Naive thymus-derived CD8-positive, alpha-beta T cell (primary cell): ENCODE measurements at places on chromosomes 3 and 15.
A peak's percentile ranks its signal among the peaks of the same experiment; 100 is the strongest.

GRCh38 chr3:39065197-39065596 lies 13.4 kb downstream of the WDR48 start:
- H3K4me1 ChIP-seq: peaks cover 32% of the 10 kb centered on the region
- no peaks in the 10 kb centered on the region for H3K27me3 ChIP-seq
- no peak overlapping the region for H3K27ac ChIP-seq
- peak; percentile 2 for DNase-seq
- no peak overlapping the region for H3K4me3 ChIP-seq

GRCh38 chr15:56208641-56209155 lies 35.0 kb downstream of the RFX7 start:
- H3K4me3 ChIP-seq: peak overlapping the region; percentile 73
- H3K4me1 ChIP-seq: peaks cover 68% of the 10 kb centered on the region
- H3K27me3 ChIP-seq: no peaks in the 10 kb centered on the region
- H3K36me3 ChIP-seq: peaks cover 30% of the 10 kb centered on the region

DNA sequence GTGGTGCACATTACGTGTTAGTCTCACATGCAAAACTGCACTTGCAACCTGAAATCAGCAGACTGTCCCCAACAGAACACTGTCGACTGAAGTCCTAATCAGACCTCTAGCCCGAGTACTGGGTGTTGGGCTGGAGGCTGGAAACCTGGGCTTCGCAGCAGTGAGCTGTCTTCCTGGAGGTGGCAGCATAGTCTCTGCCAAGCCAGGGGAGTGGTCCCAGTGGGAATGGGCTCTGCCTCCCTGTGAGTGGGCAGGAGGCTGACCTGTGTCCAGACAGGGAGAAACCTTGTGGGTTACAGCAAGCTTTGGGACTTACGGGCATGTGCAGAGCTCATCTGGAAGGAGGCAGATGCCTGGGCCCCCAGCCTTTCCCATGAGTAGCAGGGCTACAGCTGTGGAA lies 38.2 kb upstream of the MYZAP start:
- no peaks in the 10 kb centered on the region for H3K36me3 ChIP-seq
- peaks cover 5% of the 10 kb centered on the region for H3K27me3 ChIP-seq
- no peak overlapping the region for H3K4me3 ChIP-seq
- no peak overlapping the region for H3K27ac ChIP-seq
- H3K4me1 ChIP-seq: no peaks in the 10 kb centered on the region

DNA sequence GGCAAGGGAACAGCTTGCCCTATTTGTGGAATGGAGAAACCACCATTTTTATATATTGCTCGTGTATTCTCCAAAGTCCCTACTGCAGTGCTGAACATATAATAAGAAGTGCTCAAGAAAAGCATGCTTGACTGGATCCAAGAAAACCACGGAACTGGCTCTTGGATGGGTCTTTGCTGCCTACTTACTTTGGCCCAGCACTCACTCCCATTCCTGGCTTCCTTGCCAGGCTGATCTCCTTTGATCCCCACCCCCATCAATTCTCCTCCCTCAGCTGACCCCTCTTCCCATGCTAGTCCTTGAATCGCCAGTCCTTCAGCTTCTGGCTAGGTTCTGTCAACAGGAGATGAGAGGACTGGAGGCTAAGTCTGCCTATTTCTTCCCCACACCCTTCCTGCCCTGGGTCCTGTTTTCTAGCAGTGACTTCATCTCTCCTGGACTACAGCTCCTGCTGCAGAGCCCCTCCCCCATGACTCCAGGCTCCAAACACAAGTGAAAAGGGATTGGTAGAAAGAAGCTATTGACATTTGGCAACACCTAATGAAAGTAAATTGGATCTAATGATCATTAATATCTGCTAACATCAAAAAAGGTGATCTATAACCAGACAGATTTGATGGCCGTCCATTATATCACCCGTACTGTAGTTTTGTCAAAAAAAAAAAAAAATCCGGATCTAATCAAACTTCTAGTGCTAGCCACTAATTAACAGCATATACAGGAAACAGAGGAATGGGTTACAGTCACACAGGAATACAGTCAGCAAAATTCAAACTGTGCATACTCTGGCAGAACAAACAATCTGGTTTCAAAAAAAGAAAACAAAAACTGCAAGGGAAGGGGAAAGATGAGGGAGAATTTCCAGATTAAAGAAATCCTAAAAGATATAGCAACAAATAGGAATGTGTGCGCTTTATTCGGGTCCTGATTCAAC lies 7.8 kb downstream of the FAM240A start:
- H3K36me3 ChIP-seq: no peaks in the 10 kb centered on the region
- no peak overlapping the region for H3K27ac ChIP-seq
- no peak overlapping the region for H3K4me3 ChIP-seq
- DNase-seq: no peak
- peaks cover 2% of the 10 kb centered on the region for H3K4me1 ChIP-seq

- H3K36me3 ChIP-seq: no peaks in the 10 kb centered on the region
- no peak for DNase-seq
- H3K4me1 ChIP-seq: peaks cover 5% of the 10 kb centered on the region
- no peak overlapping the region for H3K4me3 ChIP-seq
Observed at GRCh38 chr3:127408022-127408683, 120.3 kb upstream of the PRR20G start.

GRCh38 chr3:112635674-112636073 lies 5.3 kb downstream of the CCDC80 start:
- no peak overlapping the region for H3K27ac ChIP-seq
- DNase-seq: no peak
- no peak overlapping the region for H3K4me3 ChIP-seq
- H3K27me3 ChIP-seq: peaks cover 4% of the 10 kb centered on the region

DNA sequence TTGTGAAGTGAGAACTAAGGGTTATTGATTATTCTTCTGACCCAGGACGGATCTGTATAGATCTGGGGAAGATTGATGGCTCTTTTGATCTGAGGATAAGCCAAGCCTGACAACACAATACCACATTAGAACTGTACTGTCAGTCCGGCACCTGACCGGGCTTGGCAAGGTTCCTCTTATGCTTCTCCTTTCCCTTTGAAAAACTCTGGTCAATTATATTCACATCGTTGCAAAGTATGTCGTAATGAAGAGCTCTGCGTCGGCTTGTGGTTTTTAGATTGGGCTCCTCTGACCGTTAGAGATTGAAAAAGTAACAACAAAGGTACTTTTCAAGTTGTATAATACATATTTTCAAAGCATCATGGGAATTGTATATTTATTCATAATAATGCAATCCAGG lies 389.8 kb downstream of the NR2F2 start:
- H3K4me3 ChIP-seq: no peak overlapping the region
- DNase-seq: no peak
- peaks cover 33% of the 10 kb centered on the region for H3K27me3 ChIP-seq
- no peaks in the 10 kb centered on the region for H3K36me3 ChIP-seq
- H3K4me1 ChIP-seq: no peaks in the 10 kb centered on the region
- no peak overlapping the region for H3K27ac ChIP-seq

DNA sequence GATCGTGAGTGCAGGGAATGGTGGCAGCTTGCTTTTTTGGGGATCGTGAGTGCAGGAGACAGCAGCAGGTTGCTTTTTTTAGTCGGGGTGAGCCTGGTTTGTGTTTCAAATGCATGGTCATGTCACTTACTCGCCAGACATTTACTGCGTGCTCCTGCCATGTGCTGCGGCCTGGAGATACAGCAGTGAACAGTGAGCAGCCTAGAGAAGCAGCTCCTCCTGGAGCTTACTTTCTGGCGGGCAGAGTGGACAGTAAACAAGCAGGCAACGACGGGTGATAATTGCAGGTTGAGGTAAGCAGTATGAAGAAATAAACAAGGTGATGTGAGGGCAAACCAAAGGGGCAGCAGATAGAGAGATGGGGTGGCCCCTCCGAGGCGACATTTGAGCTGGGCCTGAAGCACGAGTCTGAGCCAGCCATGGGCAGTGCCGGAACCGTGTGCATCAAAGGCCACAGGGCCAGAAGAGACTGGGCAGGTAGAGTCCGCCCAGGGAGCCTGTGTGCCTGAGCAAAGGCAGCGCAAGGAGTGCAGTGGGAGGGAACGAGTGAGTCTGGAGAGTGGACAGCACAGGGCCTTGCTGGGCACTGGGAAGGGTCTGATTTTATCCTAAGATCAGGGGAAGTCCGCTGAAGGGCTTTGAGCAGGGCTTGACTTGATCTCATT lies 57.3 kb upstream of the RASA2 start:
- no peak for DNase-seq
- H3K27me3 ChIP-seq: no peaks in the 10 kb centered on the region
- no peak overlapping the region for H3K27ac ChIP-seq
- H3K36me3 ChIP-seq: no peaks in the 10 kb centered on the region
- H3K4me1 ChIP-seq: peaks cover 18% of the 10 kb centered on the region

DNA sequence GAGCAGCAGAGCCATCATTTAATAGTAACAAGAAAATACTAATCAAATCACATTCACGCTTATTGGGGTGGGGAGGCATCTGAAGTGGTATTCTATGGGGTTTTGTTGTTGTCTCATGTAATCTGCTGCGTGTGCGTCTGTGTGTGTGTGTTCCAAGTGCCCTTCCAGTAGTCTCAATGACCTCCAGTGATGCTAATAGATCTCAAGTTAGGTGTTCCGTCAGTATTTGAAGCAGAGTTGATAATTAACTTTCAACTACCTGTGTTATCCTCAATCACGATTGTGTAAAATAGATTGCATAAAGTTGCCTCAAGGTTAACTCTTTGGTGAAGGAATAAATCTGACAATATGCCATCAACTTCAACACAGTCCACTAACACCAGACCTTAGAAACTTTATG lies 375.0 kb downstream of the MECOM start:
- no peak overlapping the region for H3K27ac ChIP-seq
- peaks cover 3% of the 10 kb centered on the region for H3K27me3 ChIP-seq
- no peaks in the 10 kb centered on the region for H3K4me1 ChIP-seq
- H3K4me3 ChIP-seq: no peak overlapping the region
- no peaks in the 10 kb centered on the region for H3K36me3 ChIP-seq
- DNase-seq: no peak

DNA sequence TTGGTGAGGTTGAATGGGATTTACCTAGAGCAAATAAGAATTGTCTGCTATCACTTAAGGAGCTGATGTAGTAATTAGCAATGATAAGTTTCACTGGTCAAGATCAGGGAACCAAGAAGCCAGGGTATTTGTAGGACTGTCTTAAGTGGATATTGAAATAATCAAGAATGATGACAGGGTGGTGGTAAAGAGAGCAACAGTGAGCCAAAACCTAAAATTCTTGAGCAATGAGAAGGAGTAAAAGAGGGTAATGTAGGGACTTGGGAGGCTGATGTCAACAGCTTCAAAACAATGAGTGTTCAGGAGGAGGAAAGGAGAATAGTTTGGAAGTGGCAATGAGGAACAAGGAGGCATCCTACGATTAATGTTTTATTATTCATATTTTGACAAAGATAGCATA lies 31.5 kb upstream of the SLC2A2 start:
- no peaks in the 10 kb centered on the region for H3K27me3 ChIP-seq
- no peak for DNase-seq
- no peak overlapping the region for H3K4me3 ChIP-seq
- H3K27ac ChIP-seq: no peak overlapping the region

DNA sequence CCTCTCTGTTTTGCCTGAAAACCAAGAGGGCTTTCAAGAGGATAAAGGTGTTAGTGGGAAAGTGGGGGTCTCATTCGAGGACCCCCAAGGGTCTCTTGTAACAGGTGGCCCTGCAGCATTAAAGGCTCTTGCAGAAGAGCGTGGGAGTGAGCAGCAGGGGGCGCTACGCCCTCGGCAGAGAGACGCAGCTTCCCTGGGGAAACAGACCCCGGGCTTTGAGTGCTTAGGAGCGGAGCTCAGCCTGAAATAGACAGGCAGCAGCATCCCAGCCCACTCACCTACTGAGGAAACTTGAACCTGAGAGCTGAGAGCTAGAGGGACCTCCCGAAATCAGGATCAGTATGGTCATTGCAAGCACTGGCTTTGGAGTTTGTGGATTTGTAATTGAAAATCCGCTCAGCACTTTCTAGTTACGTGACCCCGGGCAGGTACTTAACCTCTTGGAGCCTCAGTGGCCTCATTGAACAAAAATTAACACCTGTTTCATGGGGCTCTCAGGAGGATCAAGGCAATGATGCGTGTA lies 25.7 kb downstream of the RPLP1 start:
- DNase-seq: no peak
- H3K36me3 ChIP-seq: peaks cover 6% of the 10 kb centered on the region
- H3K27me3 ChIP-seq: no peaks in the 10 kb centered on the region
- H3K27ac ChIP-seq: no peak overlapping the region
- H3K4me3 ChIP-seq: no peak overlapping the region
- no peaks in the 10 kb centered on the region for H3K4me1 ChIP-seq

DNA sequence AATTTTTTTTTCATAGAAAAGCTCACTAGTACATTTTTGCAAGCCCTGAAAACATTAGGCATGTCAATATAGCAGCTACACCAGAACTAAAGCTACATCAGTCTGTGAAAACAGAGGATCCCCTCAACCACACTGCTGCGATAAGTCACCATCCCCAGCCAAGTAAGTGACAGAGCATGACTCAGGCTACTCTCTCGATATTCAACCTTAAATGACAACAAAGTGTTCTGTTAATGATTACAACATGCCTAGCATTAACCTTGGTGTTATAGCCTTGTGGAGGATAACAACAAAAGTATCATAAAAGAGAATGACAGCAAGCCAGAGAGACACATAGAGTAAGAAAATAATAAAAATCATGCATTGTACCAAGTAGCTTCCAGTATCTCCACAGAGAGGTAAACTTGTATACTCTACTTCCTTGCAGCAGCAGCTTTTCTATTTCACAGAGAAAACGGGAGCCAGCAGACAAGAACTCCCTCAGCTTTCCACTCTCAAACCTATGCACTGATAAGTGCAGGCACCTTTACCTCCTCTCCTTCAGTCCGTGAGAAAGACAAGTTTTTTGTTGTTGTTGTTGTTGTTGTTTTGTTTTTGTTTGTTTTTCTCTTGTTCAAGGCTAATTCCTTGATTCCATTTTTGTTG lies 76.6 kb downstream of the GBE1 start:
- H3K4me1 ChIP-seq: no peaks in the 10 kb centered on the region
- H3K27ac ChIP-seq: no peak overlapping the region
- H3K27me3 ChIP-seq: no peaks in the 10 kb centered on the region
- DNase-seq: no peak
- H3K36me3 ChIP-seq: peaks cover 16% of the 10 kb centered on the region

DNA sequence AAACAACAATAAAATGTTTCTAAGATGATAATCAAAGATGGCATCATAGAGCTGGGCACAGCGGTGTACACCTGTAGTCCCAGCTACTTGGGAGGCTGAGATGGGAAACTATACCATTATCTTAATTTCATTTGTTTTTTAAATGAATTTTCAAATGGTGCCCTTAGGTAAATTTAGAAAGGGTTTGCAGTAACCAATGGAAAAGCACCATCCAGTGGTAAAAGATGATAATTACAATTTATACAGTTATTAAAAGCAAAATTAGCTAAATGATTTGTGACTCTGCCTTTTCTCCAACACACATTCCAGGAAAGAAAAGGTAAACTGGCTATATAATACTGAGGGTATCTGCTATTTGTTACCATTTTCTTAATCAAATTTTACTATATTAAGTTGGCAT lies 14.4 kb upstream of the ANKRD28 start:
- no peaks in the 10 kb centered on the region for H3K27me3 ChIP-seq
- H3K27ac ChIP-seq: no peak overlapping the region
- peaks cover 5% of the 10 kb centered on the region for H3K36me3 ChIP-seq
- DNase-seq: no peak

- no peaks in the 10 kb centered on the region for H3K4me1 ChIP-seq
- no peaks in the 10 kb centered on the region for H3K36me3 ChIP-seq
- no peak overlapping the region for H3K4me3 ChIP-seq
Observed at GRCh38 chr3:131549340-131549739, 46.6 kb upstream of the MRPL3 start.
